AG09309 (cell line): ENCODE measurements at places on chromosomes 2 and 18.

DNA sequence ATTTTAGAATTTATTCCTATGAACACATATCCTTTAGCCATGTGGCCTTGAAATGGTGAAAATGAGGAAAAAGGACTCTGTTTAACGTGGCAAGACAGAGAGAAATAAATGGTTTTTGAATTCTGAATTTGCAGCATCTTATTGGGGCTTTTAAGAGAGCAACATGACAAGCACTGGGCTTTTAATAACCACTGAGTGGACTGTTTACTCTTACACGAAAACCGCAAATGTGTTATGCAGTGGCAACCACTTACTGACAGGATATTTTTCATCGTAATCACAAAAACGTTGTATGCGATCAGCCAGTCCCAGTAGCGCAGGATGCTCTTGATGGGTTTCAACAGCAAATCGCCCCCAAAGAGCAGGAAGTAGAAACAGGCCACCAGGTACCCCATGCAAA, 226.6 kb downstream of the NAPG start:
- no peak for DNase-seq

DNA sequence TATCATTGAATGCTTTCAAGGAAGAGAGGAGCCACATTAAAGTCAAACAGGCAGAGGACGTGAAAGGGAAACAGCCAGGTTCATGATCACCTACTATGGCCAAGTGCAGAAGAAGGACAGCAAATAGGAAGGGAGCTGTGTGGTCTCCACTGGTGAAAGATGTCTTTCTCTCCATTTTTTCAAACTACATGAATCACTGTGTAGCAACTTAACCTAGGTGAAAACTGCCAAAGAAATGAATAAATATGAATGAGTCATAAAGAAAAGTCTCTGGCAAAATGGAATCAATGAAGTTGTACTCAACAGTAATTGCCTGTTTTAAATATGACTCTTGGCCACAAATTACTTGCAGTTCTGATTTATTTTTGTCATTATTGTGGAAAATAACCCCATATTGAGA, 452.6 kb upstream of the PKDCC start:
- no peak for DNase-seq

GRCh38 chr18:13528739-13529392, 197.5 kb downstream of the FAM210A start:
- no peak for DNase-seq

- DNase-seq = no peak
Measured at GRCh38 chr2:232578626-232579025, 28.1 kb downstream of the EIF4E2 start.

- no peak for DNase-seq
Measured at GRCh38 chr2:85888684-85889626, at the start of gene ST3GAL5. ST3GAL5 (minus strand) TSS chr2:85888990; CDS start chr2:85888905, 85 bp downstream.

- DNase-seq = no peak
Measured at GRCh38 chr2:223618172-223619035, 16.2 kb upstream of the SCG2 start.

DNA sequence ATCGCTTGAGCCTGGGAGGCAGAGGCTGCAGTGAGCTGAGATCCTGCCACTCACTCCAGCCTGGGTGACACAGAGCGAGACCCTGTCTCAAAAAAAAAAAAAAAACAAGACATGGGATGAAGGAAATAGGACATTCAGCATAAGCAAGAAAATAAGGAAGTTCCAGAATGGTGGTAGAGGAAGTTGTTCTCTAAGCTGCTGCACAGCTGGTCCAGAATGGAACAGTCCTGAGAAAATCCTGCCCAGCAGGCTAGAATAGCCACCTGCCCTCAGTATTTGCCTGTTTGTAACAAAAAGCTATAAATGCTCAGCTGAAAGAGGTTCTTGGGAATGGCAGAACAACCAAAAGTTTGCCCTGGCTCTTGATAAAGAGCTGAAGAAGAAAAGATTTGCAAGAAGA, 11.1 kb upstream of the MAPRE3 start:
- no peak for DNase-seq

DNA sequence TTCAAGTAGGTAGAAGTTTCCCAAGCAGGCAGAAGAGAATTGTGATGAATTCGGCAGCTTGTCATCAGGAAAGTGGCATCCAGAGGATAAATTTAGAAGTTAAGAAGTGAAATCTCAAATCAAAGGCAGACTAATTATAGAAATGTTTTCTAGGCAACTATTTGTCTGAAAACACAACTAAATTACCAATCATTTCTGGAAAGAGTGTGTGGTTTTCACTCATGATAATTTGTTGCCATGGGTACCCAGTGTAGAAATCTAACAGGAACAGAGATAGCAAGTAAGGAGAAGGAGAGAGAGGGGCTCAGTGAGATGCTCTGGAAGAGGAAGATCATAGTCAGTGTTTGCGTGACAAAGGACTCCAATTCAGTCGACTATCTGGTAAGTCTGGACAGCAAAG, 208.1 kb downstream of the NCKAP5 start:
- DNase-seq = no peak

- DNase-seq = no peak
Measured at GRCh38 chr2:62477573-62477972, 28.4 kb downstream of the TMEM17 start.

- DNase-seq = peak; percentile 96
Measured at GRCh38 chr18:400456-400855, 100.0 kb downstream of the COLEC12 start.

GRCh38 chr18:23131693-23132319, 3.5 kb upstream of the CABLES1 start:
- DNase-seq = peak; percentile 59

- no peak for DNase-seq
Measured at GRCh38 chr2:169819106-169819505, 5.6 kb downstream of the METTL5 start.

GRCh38 chr2:138713504-138713903, 66.7 kb downstream of the NXPH2 start:
- no peak for DNase-seq
